Omental fat pad (tissue), 4 donors: ENCODE measurements at places on chromosomes 5 and 9.

- DNase-seq = no peak
Measured at GRCh38 chr5:126680191-126680817, 79.6 kb downstream of the PHAX start.

DNA sequence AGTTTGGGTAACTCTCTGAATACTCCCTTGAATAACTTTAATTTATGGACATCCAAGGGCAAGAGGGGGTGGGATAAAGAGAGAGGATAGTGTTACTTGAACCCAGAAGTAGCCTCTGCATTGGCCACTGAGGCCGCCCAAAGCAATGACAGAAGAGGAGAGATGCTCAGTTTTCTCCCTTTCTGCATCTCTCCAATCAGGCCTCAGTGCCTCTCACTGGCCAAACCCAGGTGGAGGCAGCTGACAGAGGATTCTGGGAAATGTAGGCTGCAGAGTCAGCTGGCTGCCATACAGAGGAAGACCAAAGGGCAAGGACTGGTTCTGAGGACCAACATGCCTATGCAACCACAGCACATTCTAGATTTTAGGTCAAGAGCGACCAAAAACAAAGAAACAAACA is 719.4 kb downstream of the MAT2B start:
- DNase-seq = no peak

GRCh38 chr5:17340379-17340778 is 122.9 kb downstream of the BASP1 start:
- no peak for DNase-seq

- DNase-seq = no peak
Measured at GRCh38 chr5:116938488-116938887, 363.9 kb upstream of the SEMA6A start.

DNA sequence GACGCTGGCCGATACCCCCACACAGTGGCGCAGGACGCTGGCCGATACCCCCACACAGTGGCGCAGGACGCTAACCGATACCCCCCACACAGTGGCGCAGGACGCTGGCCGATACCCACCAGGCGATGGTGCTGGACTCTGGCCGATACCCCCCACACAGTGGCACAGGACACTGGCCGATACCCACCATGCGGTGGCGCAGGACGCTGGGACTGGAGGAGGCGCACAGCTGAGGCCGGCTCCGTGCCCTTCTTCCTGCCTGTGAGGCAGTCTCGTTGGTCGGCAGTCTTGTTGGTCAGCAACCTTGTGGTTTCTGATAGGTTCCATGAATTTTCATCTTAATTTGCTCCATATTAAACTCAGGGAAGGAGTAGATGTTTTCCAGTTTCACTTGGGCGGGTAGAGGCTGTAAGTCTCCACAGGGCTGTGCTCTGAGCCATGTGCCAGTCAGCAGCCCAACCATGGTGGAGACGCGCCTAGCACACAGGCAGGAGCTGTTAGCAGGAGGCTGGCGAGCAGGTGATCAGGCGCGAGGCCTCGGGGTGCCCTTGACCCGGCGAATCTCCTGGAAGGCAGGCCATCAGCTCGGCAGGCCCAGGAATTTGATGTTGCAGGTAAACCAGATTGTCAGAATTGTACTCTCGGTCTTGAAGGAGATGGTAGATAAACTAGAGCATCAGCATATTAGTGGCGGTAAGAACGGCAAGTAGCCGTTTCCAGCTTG is 75.6 kb downstream of the EHMT1 start:
- no peak for DNase-seq

GRCh38 chr5:180347702-180348101 is 5.4 kb downstream of the GFPT2 start:
- no peak for DNase-seq

- no peak for DNase-seq
Measured at GRCh38 chr5:125148706-125149105, 402.3 kb upstream of the ZNF608 start.

GRCh38 chr9:25048098-25048724 is 502.5 kb upstream of the IZUMO3 start:
- no peak for DNase-seq

DNA sequence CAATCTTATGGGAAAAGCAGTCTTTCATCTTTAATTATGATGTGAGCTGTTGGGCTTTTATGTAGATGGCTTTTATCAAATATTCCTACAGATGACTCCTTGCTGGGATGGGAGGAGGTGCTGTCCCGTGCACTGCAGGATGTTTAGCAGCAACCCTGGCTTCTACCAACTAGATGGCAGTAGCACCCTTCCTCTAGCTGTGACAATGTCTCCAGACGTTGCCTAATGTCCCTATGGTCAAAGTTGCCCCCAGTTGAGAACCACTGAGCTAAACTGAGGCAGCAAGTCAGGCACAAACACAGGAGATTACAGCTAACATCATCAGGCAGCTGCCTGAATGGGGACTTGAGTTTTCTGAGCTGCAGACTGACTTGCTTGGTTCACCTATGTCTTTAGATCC is 401.9 kb upstream of the PDE4D start:
- no peak for DNase-seq

- DNase-seq = no peak
Measured at GRCh38 chr5:59241119-59241518, 652.4 kb downstream of the PDE4D start.

DNA sequence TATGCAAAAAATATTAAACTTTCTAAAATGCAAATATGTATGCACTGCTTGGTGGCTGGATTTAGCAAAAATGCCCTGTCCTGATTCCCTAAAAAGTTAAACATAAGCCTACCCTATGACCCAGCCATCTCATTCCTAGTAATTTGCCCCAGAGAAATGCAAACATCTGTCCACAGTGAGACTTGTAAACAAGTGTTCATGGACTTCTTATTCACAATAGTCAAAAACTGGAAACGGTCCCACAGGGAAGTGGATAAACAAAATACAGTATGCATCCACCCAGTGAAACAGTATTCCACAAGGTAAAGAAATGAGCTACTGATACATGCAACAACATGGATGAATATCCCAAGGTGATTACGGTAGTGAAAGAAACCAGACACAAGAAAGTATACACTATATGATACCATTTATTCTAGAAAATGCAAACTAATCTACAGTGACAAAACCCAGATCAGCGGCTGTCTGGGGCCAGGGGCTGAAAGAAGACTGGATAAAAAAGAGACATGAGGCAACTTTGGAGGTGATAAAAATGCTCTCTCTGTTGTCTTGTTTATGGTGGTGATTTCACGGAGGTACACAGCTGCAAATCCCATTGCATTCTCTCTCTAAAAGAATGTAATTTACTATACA is 277.3 kb downstream of the GLIS3 start:
- DNase-seq = no peak

DNA sequence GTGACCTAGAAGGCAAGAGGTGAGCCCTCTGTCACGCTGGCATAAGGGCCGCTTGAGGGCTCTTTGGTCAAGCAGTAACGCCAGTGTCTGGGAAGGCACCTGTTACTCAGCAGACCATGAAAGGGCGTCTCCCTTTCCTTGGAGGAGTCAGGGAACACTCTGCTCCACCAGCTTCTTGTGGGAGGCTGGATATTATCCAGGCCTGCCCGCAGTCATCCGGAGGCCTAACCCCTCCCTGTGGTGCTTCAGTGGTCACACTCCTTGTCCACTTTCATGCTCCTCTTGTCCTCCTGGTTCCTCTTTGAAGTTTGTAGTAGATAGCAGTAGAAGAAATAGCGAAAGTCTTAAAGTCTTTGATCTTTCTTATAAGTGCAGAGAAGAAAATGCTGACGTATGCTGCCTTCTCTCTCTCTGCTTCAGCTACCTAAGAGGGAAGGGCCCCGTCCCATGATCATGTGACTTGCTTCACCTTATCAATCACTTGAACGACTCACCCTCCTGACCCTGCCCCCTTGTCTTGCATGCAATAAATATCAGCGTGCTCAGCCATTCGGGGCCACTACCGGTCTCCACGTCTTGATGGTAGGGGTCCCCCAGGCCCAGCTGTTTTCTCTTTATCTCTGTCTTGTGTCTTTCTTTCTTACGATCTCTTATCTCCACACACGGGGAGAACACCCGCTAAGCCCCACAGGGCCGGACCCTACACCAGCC is 16.7 kb upstream of the SCGB3A1 start:
- DNase-seq = no peak

- DNase-seq = no peak
Measured at GRCh38 chr9:69458176-69458575, 133.2 kb downstream of the ENTREP1 start.

GRCh38 chr9:136570916-136571315 is 25.1 kb upstream of the NOTCH1 start:
- DNase-seq = no peak

GRCh38 chr9:15104826-15105420 is 194.7 kb upstream of the FREM1 start:
- DNase-seq = no peak
